ENCODE measurements at places on chromosomes 7 and 10.

DNA sequence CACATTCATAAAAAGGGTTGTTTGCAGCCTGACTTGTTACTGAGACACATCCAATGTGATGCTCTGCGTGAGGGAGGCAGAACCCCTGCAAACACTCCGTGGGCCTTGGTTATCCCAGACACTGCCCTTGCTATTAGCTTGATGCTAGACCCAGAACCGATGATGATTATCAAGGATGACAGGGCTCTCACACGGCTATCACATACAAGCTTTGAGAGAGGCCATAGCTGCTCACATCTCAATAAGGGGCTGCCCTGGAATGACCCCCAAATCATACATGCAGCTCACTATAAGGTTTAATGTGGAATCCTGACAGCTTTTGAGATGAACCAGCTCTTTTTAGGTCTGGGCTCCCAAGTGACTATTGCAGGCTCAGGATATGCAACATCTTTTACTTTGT, 44.4 kb upstream of the TCERG1L start:
- no peak for DNase-seq

DNA sequence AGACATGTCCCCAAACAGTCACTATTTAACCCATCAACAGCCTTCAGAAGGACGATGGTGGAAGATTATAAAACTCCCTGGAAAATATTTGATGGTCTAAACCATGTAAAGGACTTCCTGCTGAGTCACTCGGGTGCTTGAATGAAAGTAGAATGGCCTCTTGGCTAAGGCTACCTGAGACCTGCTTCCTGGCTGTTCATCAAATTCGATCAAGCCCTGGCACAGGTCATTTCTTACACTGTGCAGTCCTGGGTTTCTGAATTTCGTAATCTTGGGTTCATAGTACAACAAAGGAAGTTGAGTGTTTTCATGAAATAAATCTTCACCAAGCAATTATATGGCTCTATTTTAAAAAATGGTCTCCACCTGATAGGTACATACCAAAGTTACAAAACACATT, 260.3 kb upstream of the RNF32 start:
- no peak for DNase-seq

- no peak for DNase-seq
Measured at GRCh38 chr10:43136995-43137716, 1.1 kb upstream of the CSGALNACT2 start.

GRCh38 chr10:123561141-123561440, 105.1 kb upstream of the GPR26 start:
- no peak for DNase-seq

GRCh38 chr10:84308481-84309304, 19.7 kb upstream of the CCSER2 start:
- DNase-seq: peak; percentile 11

GRCh38 chr10:58013406-58013805, 254.3 kb downstream of the IPMK start:
- no peak for DNase-seq

All from stimulated activated CD8-positive, alpha-beta memory T cell treated with anti-CD3 and anti-CD28 coated beads, Interleukin-4, amount 100 ng/mL, for 24 hours (primary cell).